CD8-positive, alpha-beta T cell (primary cell): ENCODE measurements at places on chromosomes 16 and 17.

GRCh38 chr16:54487933-54488332, 201.3 kb upstream of the IRX3 start:
- no peak for DNase-seq

- DNase-seq: no peak
These were observed at the start of gene KCNAB3 for GRCh38 chr17:7929158-7930023. TSS of gene KCNAB3 (minus strand) at chr17:7929856. CDS start at chr17:7929435, 421 bp downstream.

- no peak for DNase-seq
These were observed 169.2 kb downstream of the LAT start for GRCh38 chr16:29154088-29154487.

DNA sequence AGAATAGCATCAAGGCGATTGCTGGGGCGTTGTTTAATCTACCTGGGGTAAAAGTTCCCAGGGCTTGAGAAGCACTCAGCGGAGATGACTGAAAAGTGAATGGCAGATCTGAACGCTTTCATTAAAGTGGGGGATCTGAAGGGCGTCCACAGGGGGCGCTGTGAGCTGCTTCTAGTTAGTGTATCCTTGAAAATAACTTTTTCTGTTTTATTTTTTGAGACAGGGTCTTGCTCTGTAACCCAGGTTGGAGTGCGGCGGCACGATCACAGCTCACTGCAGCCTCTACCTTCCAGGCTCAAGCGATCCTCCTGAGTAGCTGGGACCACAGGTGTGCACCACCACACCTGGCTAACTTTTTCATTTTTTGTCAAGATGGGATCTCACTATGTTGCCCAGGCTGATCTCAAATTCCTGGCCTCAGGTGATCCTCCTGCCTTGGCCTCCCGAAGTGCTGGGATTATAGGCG, 360.4 kb downstream of the SEC14L1 start:
- DNase-seq: no peak

GRCh38 chr17:28751600-28752366, 8.0 kb downstream of the TRAF4 start:
- DNase-seq: no peak

DNA sequence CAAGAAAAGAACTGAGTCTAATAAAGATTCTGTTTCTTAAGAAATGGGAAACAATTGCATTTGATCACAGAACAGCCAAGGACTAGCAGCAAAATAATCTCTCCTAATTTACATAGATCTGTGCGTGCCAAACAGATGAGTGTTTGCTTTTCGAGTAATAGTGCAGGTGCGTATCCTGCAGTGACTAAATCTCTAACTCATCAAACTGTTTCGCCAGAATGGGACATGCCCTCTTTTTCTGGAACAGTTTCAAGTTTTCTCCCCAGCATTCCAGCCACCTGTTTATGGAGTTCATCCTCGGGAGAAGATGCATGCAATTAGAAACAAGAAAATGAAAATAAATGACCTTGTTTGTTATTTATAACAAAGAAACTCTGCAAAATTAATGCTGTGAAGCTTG, 5.7 kb upstream of the TOX3 start:
- no peak for DNase-seq

DNA sequence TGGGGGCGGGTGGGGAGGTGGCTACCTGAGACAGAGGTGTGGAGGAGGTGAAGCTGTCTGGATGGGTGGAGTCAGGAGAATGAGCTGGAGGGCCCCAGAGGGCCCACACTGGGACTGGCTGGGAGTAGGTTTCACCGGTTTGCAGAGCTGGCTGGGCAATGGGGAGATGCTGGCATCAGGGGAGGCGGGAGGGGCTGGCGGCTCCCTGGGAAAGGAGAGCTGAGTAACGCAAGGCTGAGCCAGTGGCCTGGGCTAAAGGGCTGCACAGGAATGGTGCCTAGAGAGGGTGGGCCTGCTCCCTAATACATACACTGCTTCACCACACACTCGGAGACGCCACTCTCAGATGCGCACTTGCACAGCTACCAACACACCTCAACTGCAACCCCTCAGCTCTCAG, 12.4 kb downstream of the P3H4 start:
- no peak for DNase-seq

- DNase-seq: no peak
These were observed 171.8 kb upstream of the CACNG5 start for GRCh38 chr17:66663041-66663606.

DNA sequence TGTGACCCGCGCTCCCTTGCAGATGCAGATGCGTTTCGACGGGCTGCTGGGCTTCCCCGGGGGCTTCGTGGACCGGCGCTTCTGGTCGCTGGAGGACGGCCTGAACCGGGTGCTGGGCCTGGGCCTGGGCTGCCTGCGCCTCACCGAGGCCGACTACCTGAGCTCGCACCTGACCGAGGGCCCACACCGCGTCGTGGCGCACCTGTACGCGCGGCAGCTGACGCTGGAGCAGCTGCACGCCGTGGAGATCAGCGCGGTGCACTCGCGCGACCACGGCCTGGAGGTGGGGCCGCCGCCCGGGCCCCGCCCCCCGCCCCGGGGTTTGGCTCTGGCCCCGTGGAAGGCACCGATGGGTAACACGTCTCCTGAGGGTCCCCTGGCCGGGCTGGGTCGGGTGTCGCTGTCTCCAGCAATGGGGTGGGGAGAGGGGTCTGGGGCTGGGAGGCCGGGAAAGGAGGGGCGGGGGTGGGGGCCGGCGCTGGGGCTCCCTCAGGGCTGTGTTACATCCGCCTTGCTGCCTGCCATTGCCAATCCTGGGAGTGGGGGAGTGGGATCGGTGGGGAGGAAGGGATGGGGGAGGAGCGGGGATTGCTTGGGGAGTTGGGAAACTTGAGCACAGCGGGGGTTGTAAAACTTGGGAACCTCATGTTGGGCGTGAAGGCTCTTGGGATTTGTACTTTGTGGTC, 737 bp downstream of the NUDT16L1 start:
- DNase-seq: peak; percentile 73

DNA sequence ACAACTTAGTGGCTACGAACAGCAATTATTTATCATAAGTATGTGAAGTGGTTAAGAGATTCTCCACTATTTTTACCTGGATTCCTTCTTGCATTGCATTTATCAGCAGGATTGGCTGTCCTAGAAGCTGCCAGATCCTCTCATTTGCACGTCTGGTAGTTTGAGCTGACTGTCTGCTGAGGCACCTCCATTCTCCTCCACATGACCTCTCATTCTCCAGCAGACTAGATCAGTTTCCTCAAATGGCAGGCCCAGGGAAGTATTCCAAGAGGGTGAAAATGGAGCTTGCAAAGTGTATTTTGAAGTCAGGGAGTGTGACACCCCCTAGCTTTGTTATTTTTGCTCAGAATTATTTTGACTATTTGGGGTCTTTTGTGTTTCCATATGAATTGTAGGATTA, 870.1 kb downstream of the CDH11 start:
- no peak for DNase-seq

GRCh38 chr16:29700253-29700987, 21.4 kb downstream of the QPRT start:
- peak; percentile 75 for DNase-seq

GRCh38 chr17:17816240-17816814, 20.5 kb downstream of the SREBF1 start:
- DNase-seq: no peak

GRCh38 chr17:17650959-17651358, 30.3 kb upstream of the RAI1 start:
- no peak for DNase-seq

GRCh38 chr17:78101112-78101511, 27.4 kb downstream of the TMC6 start:
- no peak for DNase-seq

- no peak for DNase-seq
These were observed 28.2 kb downstream of the NEUROD2 start for GRCh38 chr17:39579318-39580081.

DNA sequence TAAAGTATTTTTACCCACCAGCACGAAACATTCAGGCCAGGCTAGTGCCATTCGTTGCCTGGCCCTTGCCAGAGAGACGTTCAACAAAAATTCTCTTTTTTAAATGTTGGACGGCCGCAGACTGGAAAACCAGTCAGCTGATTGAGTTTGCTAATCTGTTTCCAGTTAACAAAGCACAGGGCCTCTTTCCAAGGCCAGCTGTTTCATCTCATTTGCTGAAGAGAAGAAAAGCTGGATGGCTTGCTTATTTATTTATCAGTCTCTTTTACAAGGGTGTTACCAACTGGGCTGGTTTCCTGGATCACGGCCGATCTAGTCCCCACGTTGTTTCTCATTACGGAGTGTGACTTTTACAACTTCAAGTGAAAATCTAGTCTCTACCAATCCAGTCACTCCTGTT, 418.7 kb upstream of the DYNLRB2 start:
- no peak for DNase-seq

GRCh38 chr17:77790143-77790829, 168.2 kb upstream of the TNRC6C start:
- DNase-seq: no peak
